ENCODE measurements at places on chromosomes 12 and 14. TPM values are rescaled to one million over a fixed set of nuclear protein-coding genes. Genes with fewer than 3 reads are reported as not detected.

- no peaks in the 10 kb centered on the region for H3K36me3 ChIP-seq
- H3K27me3 ChIP-seq: no peaks in the 10 kb centered on the region
- no peak overlapping the region for H3K27ac ChIP-seq
Observed at GRCh38 chr12:53389702-53390101, 9.7 kb downstream of the SP1 start.

NKX2-1 gene
- not detected for polyA plus RNA-seq

- no peak overlapping the region for H3K27ac ChIP-seq
- peaks cover 6% of the 10 kb centered on the region for H3K4me1 ChIP-seq
- H3K4me3 ChIP-seq: no peak overlapping the region
- no peak for DNase-seq
Observed at GRCh38 chr14:77478796-77479195, 19.8 kb downstream of the ISM2 start.

GRCh38 chr14:79809849-79810612 is 401.3 kb downstream of the DIO2 start:
- H3K27ac ChIP-seq: no peak overlapping the region
- H3K4me1 ChIP-seq: no peaks in the 10 kb centered on the region
- DNase-seq: no peak
- H3K27me3 ChIP-seq: no peaks in the 10 kb centered on the region

KRT83 gene
- not detected for polyA plus RNA-seq

GRCh38 chr14:51823706-51824105 is 36.7 kb upstream of the GNG2 start:
- H3K4me1 ChIP-seq: no peaks in the 10 kb centered on the region
- no peaks in the 10 kb centered on the region for H3K36me3 ChIP-seq
- peaks cover 4% of the 10 kb centered on the region for H3K27me3 ChIP-seq
- DNase-seq: no peak
- H3K27ac ChIP-seq: no peak overlapping the region

- no peak overlapping the region for H3K4me3 ChIP-seq
- no peaks in the 10 kb centered on the region for H3K36me3 ChIP-seq
- H3K27me3 ChIP-seq: peaks cover 38% of the 10 kb centered on the region
- H3K4me1 ChIP-seq: no peaks in the 10 kb centered on the region
- H3K27ac ChIP-seq: no peak overlapping the region
Observed at GRCh38 chr12:40693207-40693821, 1.1 kb downstream of the CNTN1 start.

DNA sequence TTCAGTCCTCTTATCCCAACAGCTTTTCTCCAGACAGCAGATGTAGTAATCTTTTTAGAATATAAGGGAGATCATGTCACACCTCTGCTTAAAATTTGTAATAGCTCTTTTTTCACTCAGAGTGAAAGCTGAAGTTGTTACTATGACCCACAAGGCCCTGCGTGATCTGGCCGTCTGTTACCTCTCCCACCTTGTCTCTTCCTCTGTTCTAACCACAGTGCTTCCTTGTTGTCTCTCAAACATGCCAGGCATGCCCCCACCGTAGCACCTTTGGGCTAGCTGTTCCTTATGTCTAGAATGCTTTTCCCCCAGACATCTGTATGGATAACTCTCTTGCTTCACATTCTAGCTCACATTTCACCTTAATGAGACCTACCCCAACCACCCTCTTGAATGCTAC is 6.5 kb downstream of the NECAP1 start:
- DNase-seq: no peak
- no peaks in the 10 kb centered on the region for H3K27me3 ChIP-seq

DNA sequence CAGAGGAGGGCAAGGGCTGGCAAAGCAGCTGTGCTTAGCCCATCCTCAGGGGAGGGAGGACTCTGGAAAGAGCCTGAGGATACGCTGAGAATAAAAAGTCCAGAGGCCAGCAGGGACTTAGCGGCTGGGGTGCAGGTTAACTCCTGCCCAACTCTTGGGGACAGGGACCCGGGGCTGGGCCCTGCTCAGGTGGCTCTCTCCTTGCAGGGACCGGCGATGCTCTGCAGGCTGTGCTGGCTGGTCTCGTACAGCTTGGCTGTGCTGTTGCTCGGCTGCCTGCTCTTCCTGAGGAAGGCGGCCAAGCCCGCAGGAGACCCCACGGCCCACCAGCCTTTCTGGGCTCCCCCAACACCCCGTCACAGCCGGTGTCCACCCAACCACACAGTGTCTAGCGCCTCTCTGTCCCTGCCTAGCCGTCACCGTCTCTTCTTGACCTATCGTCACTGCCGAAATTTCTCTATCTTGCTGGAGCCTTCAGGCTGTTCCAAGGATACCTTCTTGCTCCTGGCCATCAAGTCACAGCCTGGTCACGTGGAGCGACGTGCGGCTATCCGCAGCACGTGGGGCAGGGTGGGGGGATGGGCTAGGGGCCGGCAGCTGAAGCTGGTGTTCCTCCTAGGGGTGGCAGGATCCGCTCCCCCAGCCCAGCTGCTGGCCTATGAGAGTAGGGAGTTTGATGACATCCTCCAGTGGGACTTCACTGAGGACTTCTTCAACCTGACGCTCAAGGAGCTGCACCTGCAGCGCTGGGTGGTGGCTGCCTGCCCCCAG is 2.8 kb downstream of the B3GNT4 start:
- H3K27me3 ChIP-seq: peaks cover 22% of the 10 kb centered on the region
- no peak for DNase-seq
- peak overlapping the region; percentile 74 for H3K27ac ChIP-seq
- H3K4me1 ChIP-seq: peaks cover 9% of the 10 kb centered on the region

DNA sequence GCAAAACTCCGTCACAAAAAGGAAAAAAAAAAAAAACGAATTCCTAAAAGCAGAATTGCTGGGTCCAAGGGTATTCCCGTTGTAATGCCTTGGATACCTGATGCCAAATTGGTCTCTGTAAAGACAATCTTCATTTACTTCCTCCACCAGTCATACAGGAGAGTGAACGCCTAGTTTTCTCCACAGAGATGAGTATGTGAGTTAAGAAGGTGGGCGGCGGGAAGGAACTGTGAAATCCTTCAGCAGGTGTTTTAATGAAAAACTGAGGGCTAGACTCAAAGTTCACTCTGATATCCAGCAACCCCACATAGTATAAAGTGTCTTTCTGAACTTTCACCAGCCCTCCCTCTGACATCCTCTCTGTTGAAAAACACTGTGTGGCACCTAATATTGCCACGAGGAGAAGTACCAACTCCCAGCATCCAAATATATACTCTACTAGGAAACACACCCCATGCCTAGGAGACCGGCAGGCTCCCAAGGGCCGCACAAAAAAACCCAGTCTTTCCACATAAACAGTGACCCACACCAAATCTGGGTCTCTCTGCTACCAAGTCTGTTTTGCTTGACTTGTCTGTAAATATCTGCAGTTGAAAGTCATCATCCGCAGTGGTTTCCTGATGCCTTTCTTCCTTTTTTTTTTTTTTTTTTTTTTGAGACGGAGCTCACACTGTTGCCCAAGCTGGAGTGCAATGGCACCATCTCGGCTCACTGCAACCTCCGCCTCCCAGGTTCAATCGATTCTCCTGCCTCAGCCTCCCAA is 30.3 kb upstream of the FOXN3 start:
- peak overlapping the region; percentile 93 for H3K27ac ChIP-seq
- H3K27me3 ChIP-seq: no peaks in the 10 kb centered on the region
- no peaks in the 10 kb centered on the region for H3K36me3 ChIP-seq
- peak overlapping the region; percentile 70 for H3K4me3 ChIP-seq

KRT6B gene
- polyA plus RNA-seq: not detected

DNA sequence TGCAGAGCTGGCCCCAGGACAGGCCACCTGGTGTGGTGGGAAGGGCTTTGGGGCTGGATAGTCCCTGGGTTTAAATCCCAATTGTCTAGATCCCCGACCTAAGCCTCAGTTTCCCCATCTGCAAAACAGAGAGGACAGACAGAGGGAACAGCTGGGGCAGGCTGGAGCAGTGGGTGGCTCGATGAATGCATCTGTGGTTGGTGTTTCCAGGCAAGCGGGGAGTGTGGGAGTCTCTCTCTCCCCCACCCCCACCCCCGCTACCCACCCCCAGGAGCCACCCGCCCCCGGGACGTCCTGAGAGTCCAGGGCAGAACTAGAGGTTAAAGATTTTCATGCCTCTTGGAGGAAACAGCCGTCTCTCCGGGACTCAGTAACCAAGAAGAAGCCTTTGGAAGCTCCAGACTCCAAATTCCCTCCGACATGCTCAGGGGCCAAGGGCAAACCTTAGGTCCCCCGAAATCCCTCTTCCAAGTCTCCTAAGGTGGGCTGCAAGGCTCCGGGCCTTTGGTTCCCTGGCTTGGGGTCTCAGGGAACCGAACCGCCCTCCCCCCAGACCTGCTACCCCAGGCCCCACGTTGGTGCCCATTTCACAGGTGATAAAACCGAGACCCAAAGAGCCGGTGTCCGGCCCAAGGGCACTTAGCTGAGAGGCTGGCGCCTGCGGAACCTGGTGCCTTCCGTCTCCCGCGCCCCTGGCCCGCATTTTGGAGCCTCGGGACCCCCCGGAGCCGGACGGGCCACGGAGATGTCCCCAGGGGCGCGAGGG is 474 bp downstream of the TRPV4 start:
- H3K36me3 ChIP-seq: no peaks in the 10 kb centered on the region
- no peak overlapping the region for H3K4me3 ChIP-seq
- no peak overlapping the region for H3K27ac ChIP-seq
- peaks cover 4% of the 10 kb centered on the region for H3K4me1 ChIP-seq
- no peak for DNase-seq

- no peak overlapping the region for H3K4me3 ChIP-seq
- H3K27ac ChIP-seq: no peak overlapping the region
Observed at GRCh38 chr12:128170181-128170580, 96.8 kb upstream of the TMEM132C start.

RNASE3 gene
- not detected for polyA plus RNA-seq

GRCh38 chr12:115936997-115937916 is 340.2 kb downstream of the MED13L start:
- peaks cover 12% of the 10 kb centered on the region for H3K36me3 ChIP-seq
- no peak overlapping the region for H3K4me3 ChIP-seq
- peaks cover 13% of the 10 kb centered on the region for H3K27me3 ChIP-seq
- peak overlapping the region; percentile 51 for H3K27ac ChIP-seq

ZBTB42 gene
- polyA plus RNA-seq: 1.9 TPM

GRCh38 chr14:34374998-34375740 is 86.9 kb downstream of the SPTSSA start:
- no peaks in the 10 kb centered on the region for H3K4me1 ChIP-seq
- H3K36me3 ChIP-seq: no peaks in the 10 kb centered on the region
- H3K27me3 ChIP-seq: no peaks in the 10 kb centered on the region

GRCh38 chr14:93280743-93281142 is 52.1 kb downstream of the BTBD7 start:
- no peaks in the 10 kb centered on the region for H3K27me3 ChIP-seq
- H3K36me3 ChIP-seq: no peaks in the 10 kb centered on the region
- no peak for DNase-seq
- peak overlapping the region; percentile 60 for H3K27ac ChIP-seq
- H3K4me1 ChIP-seq: peaks cover 11% of the 10 kb centered on the region

- no peak overlapping the region for H3K4me3 ChIP-seq
- H3K27me3 ChIP-seq: no peaks in the 10 kb centered on the region
- no peak overlapping the region for H3K27ac ChIP-seq
- no peaks in the 10 kb centered on the region for H3K4me1 ChIP-seq
- no peak for DNase-seq
Observed at GRCh38 chr12:79016181-79016580, 151.6 kb downstream of the SYT1 start.

SGPP1 gene
- 9.4 TPM for polyA plus RNA-seq

DNA sequence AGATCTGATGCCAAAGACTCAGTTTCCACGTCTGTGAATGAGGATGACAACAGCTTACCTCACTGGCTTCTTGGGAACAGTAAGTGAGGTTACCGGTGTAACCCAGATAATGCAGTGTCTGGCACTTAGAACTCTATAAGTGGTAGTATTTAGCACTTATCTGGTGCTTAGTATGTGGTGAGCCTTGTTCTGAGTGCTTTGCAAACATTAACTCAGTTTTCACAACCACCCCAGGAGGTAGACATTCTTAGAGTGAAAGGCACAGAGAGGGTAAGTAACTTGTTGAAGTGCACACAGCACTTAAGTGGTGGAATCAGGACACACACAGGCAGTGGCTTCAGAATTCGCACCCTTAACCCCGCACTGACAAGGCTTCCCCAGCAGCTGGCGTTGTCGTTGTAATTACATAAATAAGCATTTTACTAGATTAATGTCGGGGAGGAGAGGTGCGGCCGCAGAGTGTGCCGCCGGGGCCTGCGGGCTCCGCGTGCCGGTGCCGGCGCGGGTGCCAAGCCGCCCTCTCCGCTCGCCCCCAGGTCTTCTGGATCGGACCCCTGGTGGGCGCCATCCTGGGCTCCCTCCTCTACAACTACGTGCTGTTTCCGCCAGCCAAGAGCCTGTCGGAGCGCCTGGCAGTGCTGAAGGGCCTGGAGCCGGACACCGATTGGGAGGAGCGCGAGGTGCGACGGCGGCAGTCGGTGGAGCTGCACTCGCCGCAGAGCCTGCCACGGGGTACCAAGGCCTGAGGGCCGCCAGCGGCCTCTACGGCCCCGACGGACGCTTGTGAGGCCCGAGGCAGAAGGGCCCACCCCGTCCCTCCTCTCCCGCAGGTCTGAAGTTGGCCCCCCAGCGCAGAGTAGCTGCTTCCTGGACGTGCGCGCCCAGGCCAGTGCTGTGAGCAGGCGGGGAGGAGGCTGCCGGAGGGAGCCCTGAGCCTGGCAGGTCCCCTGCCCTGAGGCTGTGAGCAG is 4.6 kb downstream of the AQP2 start:
- H3K27ac ChIP-seq: no peak overlapping the region
- H3K27me3 ChIP-seq: peaks cover 66% of the 10 kb centered on the region
- peaks cover 1% of the 10 kb centered on the region for H3K4me1 ChIP-seq

- H3K36me3 ChIP-seq: no peaks in the 10 kb centered on the region
- no peak overlapping the region for H3K27ac ChIP-seq
- peaks cover 9% of the 10 kb centered on the region for H3K27me3 ChIP-seq
- no peaks in the 10 kb centered on the region for H3K4me1 ChIP-seq
- DNase-seq: no peak
Observed at GRCh38 chr12:113392988-113393579, 10.6 kb downstream of the SDS start.

GRCh38 chr14:74414403-74415114 is 11.5 kb downstream of the SYNDIG1L start:
- peaks cover 8% of the 10 kb centered on the region for H3K27me3 ChIP-seq
- H3K4me1 ChIP-seq: peaks cover 3% of the 10 kb centered on the region
- no peaks in the 10 kb centered on the region for H3K36me3 ChIP-seq
- DNase-seq: no peak
- H3K4me3 ChIP-seq: no peak overlapping the region

PTPN21 gene
- polyA plus RNA-seq: not detected

KRT71 gene
- polyA plus RNA-seq: not detected

IFI27L2 gene
- 96.4 TPM for polyA plus RNA-seq

GRCh38 chr12:54417712-54418440 is 1.2 kb downstream of the ITGA5 start:
- H3K36me3 ChIP-seq: no peaks in the 10 kb centered on the region
- H3K27me3 ChIP-seq: no peaks in the 10 kb centered on the region
- H3K27ac ChIP-seq: peak overlapping the region; percentile 67
- DNase-seq: no peak
- H3K4me3 ChIP-seq: peak overlapping the region; percentile 85

GRCh38 chr14:21024585-21025370 is at the start of gene NDRG2:
NDRG2 (minus strand) TSS chr14:21025061; CDS start chr14:21023315, 1,746 bp downstream.
- peak within 1 kb of the TSS; percentile 52 for H3K27ac ChIP-seq
- no peaks in the 10 kb centered on the region for H3K36me3 ChIP-seq
- DNase-seq: peak; percentile 64

SLC38A6 gene
- 7.7 TPM for polyA plus RNA-seq

DNA sequence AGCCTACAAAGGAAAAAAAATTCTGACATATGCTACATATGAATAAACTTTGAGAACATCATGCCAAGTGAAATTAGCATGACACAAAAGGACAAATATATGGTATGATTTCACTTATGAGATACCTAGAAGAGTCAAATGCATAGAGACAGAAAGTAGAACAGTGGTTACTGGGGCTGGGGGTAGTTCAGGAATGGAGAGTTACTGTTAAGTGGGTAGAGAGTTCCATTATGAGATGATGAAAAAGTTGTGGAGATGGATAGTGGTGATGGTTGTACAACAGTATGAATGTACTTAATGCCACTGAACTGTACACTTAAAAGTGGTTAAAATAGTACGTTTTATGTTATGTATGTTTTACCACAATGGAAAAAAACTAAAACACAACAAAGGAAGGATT is 92.3 kb downstream of the SCAF11 start:
- H3K4me1 ChIP-seq: no peaks in the 10 kb centered on the region
- H3K4me3 ChIP-seq: no peak overlapping the region
- no peak for DNase-seq
